ENCODE measurements at places on chromosomes 6 and 20.

GRCh38 chr20:52131048-52131643 is 60.4 kb downstream of the ZFP64 start:
- DNase-seq = no peak

GRCh38 chr6:156279261-156279969 is 497.8 kb upstream of the ARID1B start:
- DNase-seq = peak; percentile 4

DNA sequence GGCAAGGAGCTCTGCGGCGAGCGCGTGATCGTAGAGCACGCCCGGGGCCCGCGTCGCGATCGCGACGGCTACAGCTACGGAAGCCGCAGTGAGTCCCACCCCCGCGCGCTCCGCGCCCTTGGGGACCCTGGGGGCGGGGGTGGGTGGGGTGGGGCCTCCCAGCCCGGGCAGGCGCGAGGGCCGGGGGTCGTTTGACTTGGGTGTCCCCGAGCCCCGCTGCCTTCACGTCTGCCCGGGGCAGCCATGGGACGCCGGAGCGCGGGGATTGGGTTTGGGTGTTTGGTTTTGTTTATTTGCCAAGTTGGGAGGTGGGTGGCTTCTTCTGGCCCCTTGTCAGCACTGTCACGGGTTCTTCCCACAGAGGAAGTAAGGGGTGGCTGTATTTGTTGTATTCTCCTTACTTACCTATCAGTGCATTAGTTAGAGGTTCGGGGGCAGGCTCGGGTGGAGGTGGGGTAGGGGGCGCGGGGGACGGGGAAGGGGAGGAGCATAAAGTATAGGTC is 777 bp downstream of the SRSF6 start:
- no peak for DNase-seq

DNA sequence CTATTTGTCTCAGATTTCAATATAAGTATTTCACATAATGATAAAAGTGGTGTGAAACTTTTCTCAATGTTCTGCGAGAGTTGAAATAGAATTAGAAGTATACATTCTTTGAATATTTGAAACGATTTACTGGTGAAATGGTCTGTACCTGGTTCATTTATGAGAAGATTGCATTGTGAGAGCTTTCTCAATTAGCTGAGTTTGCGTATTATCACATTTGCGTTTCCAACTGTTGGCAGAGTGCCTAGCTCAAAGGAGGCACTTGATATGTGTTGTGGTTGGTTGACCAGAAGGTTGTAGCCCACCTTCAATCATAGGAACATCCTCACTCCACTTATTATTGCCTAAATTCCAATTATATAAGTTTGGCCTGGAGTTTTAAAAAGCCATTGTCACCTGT is 58.8 kb upstream of the EXOC2 start:
- DNase-seq = no peak

DNA sequence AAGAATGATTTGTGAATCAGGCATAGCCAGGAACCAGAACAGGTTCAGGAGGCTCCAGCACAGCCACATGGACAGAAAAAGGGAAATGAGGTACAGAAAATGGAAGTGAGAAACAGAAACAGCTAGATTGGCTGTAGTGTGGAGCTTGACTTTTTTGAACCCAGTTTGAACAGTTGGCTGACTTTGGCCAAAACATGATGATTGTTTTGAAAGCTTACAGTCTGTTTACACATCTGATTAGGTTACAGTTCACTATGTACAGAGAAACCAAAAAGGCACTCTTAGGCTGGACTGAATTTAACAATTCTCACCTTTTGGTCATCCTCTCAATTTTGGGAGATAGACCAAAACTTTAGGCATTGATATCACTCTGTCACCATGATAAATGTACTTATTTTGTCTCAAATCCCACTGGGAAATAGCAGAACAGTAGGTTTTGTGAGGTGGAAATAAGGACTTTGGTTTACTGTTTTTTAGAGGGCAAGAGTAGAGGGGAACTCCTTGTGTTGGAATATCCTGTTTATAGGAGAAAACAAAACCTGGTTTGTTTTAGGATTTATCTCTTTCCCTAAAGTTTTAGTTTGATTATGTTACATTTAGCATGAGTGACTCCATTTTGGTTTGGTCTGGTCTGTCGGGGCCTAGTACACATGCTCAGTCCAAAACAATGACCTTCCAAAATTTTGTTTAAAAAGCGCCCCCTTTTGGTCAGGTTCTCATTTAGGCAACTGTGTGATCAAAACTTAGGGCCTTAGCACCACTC is 123.1 kb downstream of the OLIG3 start:
- no peak for DNase-seq

DNA sequence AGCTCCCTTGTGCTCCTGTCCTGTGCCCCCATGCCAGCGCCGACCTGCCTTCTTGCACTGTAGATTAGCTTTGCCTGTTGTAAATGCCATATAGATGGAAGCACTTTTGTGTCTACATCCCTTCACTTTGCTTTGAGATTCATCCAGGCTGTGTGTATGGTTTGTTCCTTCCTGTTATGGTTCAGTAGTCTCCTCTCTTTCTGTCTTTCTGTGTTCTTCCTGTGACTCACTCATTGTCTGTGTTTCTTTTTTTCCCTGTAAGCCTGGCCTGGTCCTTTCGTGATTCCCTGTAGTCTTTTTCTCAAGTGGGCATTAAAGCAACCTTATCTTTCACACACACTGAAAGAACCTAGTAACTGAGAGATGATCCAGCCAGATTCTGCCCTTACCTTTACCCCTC is 66.6 kb downstream of the JARID2 start:
- no peak for DNase-seq

DNA sequence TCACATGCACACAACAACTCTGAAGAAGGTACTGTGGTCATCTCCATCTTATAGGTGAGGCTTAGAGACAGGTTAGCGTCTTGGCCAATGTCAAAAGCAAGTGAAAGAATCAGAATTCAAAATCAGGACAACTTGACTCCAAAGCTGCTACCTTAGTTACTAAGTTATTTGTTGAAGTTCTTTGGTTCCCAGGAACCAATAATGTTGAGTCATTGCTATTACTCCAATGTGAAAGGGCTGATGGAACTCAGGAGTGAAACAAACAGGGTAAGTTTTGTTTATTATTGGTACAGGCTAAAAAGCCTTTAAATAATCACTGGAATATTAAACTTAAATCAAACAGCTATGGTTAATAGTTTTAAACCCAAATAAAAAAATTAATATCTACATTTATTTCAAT is 111.1 kb downstream of the PDSS2 start:
- no peak for DNase-seq

DNA sequence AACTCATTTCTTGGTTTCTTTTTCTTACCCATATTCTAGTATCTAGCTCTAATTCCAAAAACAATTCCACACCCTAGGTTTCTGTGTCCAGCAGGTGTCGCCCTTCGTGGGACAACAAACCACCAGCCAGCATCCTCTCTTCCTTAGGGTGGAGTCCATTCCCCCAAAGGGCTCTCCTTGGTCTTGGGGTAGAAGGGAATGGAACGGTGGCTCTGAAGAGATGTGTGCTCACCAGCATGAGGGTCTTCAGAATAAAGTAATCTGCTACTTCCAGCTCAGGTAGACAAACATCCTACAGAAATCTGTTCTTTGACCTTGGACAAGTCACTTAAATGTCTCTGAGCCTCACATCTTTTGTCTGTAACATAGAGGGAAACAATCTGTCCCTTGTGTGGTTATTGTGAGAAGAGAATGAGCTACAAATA is 7.2 kb downstream of the HLA-DMB start:
- DNase-seq = peak; percentile 40

DNA sequence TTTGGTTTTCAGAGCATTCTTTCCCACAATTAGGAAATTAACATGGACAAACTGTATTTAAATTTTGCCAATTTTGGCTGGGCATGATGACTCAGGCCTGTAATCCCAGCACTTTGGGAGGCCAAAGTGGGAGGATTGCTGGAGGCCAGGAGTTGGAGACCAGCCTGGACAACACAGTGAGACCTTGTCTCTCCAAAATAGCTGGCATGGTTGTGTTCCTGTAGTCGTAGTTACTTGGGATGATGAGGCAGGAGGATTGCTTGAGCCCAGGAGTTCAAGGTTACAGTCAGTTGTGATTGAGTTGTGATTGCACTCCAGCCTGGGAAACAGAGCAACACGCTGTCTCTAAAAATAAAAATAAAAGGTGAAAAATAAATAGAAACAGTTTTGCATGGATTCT is 15.0 kb downstream of the PANK2 start:
- DNase-seq = no peak

DNA sequence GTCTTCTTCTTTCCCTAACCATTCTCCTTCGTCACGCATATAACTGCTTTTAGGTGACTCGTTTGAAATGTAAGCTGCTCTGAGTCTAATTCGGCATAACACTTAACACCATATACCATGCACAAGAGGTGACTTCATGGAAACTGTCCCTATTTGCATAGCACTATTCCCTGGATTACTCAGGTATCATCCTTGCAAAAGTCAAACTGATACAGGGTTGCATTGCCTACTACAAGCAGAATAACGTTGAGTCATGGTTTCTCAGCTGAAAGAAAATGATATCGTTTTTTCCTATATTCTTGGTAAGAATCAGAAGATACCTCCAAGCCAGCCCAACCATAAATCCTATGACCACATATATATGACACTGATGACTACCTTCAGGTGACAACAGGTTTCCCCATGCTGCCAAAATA is 227.5 kb downstream of the ATXN1 start:
- no peak for DNase-seq

DNA sequence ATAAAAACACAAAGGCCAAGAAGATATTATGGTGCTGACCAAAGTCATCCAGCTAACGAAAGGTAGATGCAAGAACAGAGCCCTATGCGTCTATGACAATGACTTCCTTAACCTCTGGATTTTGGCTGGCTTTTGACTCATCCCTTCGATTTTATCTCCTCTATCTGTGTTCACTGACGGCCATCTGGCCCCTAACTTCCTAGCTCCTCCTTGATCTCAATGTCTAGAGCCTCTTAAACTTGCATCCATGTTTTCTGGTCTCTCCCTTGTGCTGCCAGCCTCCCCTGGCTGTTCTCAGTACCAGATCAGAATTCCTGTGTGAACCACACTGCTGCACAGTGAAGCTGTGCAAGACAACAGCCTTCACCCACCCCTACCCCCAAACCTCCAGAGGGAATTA is 452.9 kb downstream of the UTRN start:
- DNase-seq = no peak
